IMR-90 (cell line): ENCODE measurements at places on chromosomes 6 and 20.

GRCh38 chr6:26241033-26241895 is 123.7 kb upstream of the BTN3A2 start:
- no peaks in the 10 kb centered on the region for H3K36me3 ChIP-seq
- H3K4me1 ChIP-seq: no peaks in the 10 kb centered on the region
- H3K27me3 ChIP-seq: no peaks in the 10 kb centered on the region
- DNase-seq: peak; percentile 87
- peak overlapping the region; percentile 89 for H3K27ac ChIP-seq

DNA sequence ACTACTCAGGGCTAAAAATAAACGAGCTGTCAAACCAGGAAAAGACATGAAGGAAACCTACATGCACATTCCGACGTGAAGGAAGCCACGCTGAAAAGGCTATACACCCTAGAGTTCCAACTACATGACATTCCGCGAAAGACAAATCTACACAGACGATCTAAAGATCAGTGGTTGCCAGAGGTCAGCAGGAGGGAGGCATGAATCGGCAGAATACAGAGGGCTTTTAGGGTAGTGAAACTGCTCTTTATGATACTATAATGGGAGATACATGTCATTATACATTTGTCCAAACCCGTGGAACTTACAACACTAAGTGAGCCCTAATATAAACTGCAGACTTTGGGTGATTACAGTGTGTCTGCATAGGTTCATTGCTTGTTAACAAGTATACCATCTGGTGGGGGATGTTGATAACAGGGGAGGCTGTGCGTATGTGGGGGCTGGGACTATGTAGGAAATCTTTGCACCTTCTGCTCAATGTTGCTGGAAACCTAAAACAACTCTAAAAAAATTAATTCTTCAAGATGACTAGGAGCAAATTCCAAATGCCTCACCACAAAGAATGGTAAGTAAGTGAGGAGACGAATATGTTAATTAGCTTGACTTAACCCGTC is 132.2 kb upstream of the CDH4 start:
- H3K27ac ChIP-seq: no peak overlapping the region
- no peak overlapping the region for H3K4me3 ChIP-seq
- DNase-seq: no peak
- H3K27me3 ChIP-seq: no peaks in the 10 kb centered on the region
- H3K4me1 ChIP-seq: no peaks in the 10 kb centered on the region

- H3K36me3 ChIP-seq: no peaks in the 10 kb centered on the region
- H3K4me1 ChIP-seq: no peaks in the 10 kb centered on the region
- H3K4me3 ChIP-seq: no peak overlapping the region
- peak; percentile 4 for DNase-seq
Observed at GRCh38 chr20:48621376-48622078, 206.3 kb downstream of the PREX1 start.

- no peaks in the 10 kb centered on the region for H3K4me1 ChIP-seq
- no peaks in the 10 kb centered on the region for H3K36me3 ChIP-seq
- no peaks in the 10 kb centered on the region for H3K27me3 ChIP-seq
- H3K27ac ChIP-seq: no peak overlapping the region
- no peak for DNase-seq
Observed at GRCh38 chr20:12573442-12573841, 435.3 kb upstream of the SPTLC3 start.

DNA sequence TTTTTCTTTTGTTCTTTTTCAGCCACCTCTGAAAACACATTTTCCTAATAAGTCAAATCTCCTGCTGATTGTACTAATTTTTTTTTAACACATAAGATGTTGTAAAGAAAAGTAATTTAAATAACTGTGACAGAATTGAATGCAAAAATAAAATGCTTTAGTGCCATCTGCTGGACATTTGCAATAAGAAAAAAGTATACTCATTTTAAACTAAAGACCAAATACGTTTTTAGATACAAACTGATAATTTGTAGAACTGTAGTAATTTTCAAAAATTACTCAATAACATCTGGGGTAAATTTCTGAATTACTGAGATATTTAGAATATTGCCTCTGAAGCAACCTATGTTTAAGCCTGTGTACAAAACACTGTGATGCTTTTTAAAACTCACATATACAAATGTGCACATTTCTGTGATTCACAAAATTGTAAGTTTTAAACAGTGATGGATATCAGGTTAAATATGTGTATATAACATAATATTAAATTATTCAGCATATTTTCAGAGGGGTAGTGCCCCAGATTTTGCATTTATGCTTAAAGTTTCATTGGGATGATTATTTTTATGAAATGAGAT is 198.7 kb downstream of the RIMS1 start:
- no peak overlapping the region for H3K27ac ChIP-seq
- no peaks in the 10 kb centered on the region for H3K36me3 ChIP-seq
- no peaks in the 10 kb centered on the region for H3K4me1 ChIP-seq
- peaks cover 2% of the 10 kb centered on the region; the same call in 1 of the 2 replicates for H3K27me3 ChIP-seq

DNA sequence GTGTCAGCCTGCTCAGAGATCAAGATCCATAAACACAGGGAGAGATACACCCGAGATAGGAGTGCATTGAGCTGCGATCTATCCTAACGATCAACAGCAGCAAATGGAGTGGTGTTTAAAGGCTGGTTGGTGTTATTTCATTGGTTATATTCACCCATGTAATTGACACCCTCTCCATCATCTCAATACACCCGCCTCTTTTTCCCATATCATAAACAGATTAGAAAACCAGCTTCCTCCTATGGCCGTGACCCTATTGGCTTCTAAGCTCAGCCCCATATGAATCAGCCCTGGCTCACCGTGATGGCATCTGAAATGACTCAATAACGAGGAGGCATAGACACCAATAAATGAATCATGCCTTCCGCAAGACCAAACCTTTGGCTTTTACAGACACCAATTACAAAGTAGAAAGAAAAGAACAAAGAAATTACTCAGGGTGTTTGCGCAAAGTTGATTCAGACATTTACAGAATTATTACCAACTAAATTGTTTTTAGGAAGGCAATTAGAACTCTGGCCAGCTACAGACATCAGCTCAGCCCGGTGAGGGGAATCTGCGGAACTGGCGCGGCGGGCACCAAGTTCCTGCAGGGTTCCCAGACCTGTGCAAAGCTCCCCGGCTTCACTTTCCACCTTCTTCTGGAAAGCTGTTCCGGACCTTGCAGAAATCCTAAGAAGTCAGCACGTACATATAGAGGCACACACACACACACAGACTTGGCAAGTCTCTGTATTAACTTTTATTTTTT is 11.5 kb downstream of the PMEPA1 start:
- H3K27ac ChIP-seq: peak overlapping the region; percentile 64
- no peaks in the 10 kb centered on the region for H3K27me3 ChIP-seq
- peaks cover 17% of the 10 kb centered on the region for H3K4me1 ChIP-seq
- no peaks in the 10 kb centered on the region for H3K36me3 ChIP-seq
- peak; percentile 98 for DNase-seq
- peak overlapping the region; percentile 5; the same call in 1 of the 2 replicates for H3K4me3 ChIP-seq

DNA sequence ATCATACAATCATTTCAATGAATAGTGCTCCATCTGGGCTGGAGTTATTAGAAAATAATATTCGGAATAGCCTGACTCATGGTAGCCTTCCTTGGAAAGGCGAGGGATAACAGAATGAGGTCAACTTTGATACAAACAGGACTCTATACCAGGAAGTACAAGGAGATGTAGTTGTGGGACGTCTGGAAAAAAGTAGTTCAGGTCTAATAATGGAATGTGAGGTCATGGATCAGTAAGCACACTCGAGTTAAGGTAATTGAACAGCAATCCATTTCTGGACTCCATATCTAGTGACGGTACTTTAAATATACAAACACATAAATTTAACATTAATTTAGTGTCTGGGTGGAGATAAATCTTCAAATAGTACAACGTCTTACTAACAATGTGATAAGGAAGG is 1204.0 kb upstream of the ADGRB3 start:
- no peak overlapping the region for H3K4me3 ChIP-seq
- H3K27me3 ChIP-seq: no peaks in the 10 kb centered on the region
- DNase-seq: no peak
- H3K4me1 ChIP-seq: no peaks in the 10 kb centered on the region

DNA sequence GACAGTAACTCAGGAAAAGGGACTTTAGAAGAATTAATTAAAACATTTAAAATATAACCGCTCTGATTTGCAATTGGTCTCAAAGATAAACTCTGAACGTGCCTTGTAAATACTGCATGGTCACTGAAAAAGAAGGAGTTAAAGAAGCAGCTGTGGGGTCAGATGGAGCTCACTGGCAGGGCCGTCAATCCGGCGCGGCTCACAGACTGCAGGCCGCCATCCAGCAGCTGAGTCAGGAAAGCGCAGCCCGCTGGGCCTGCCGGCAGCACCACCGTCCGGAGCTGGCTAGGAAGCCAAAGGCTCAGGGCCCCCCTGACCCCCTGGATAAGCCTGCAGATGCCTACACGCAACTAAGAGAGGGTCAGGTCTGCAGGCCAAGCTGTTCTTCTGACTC is 54.2 kb upstream of the FRMD1 start:
- DNase-seq: peak; percentile 53
- peaks cover 2% of the 10 kb centered on the region; the same call in 1 of the 2 replicates for H3K4me1 ChIP-seq

DNA sequence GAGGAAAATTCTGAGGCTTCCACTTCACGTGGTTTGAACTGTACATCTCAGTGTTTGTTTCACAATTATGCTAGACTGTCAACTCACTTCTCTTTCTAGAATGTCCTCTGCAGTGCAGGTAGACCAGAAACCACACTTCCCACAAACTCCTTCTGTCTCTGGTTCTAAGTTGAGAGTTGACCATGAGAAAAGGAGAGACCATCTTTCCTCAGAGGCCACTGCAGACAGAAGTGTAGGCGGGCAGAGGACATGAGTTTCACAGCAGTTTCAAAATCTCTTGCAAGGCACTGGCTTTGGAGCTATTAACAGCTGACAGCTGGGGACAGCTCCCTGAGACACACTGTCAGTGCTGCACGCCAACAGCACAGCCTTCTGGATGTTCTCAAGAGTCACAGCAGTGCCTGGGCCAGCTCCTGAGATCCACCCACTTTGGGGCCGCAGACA is 55.4 kb upstream of the MOXD1 start:
- H3K4me1 ChIP-seq: no peaks in the 10 kb centered on the region
- no peaks in the 10 kb centered on the region for H3K27me3 ChIP-seq
- H3K36me3 ChIP-seq: peaks cover 8% of the 10 kb centered on the region

- peak overlapping the region; percentile 37 for H3K4me3 ChIP-seq
- no peak for DNase-seq
- no peaks in the 10 kb centered on the region for H3K4me1 ChIP-seq
- no peak overlapping the region for H3K27ac ChIP-seq
- peaks cover 61% of the 10 kb centered on the region for H3K27me3 ChIP-seq
Observed at GRCh38 chr20:2693286-2694007, 867 bp downstream of the EBF4 start.

GRCh38 chr6:106674541-106675229 is 45.3 kb downstream of the QRSL1 start:
- no peak overlapping the region for H3K4me3 ChIP-seq
- no peaks in the 10 kb centered on the region for H3K4me1 ChIP-seq
- H3K27me3 ChIP-seq: no peaks in the 10 kb centered on the region
- no peak for DNase-seq
- no peaks in the 10 kb centered on the region for H3K36me3 ChIP-seq

DNA sequence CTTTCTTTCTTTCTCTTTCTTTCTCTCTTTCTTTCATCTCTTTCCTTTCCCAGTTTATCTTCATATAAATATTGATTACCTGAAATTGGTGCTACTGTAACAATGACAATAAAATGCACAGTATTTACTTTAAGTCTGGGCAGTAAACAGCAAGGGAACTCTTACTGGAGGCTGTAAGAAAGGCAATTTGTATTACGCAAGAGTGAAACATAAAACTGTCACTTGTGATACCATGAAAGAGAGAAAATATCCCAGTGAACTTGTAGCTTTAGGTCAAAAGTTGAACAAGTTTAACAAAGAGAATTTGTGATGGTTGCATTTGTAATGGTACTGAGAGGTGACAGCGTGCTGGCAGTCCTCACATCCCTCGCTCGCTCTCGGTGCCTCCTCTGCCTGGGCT is 80.0 kb downstream of the EYS start:
- no peaks in the 10 kb centered on the region for H3K27me3 ChIP-seq
- H3K4me1 ChIP-seq: no peaks in the 10 kb centered on the region
- H3K4me3 ChIP-seq: no peak overlapping the region
- H3K27ac ChIP-seq: no peak overlapping the region
- DNase-seq: no peak
- H3K36me3 ChIP-seq: no peaks in the 10 kb centered on the region

DNA sequence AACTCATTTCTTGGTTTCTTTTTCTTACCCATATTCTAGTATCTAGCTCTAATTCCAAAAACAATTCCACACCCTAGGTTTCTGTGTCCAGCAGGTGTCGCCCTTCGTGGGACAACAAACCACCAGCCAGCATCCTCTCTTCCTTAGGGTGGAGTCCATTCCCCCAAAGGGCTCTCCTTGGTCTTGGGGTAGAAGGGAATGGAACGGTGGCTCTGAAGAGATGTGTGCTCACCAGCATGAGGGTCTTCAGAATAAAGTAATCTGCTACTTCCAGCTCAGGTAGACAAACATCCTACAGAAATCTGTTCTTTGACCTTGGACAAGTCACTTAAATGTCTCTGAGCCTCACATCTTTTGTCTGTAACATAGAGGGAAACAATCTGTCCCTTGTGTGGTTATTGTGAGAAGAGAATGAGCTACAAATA is 7.2 kb downstream of the HLA-DMB start:
- H3K36me3 ChIP-seq: no peaks in the 10 kb centered on the region
- no peak overlapping the region for H3K27ac ChIP-seq
- DNase-seq: peak; percentile 73

- H3K27ac ChIP-seq: no peak overlapping the region
- H3K4me3 ChIP-seq: no peak overlapping the region
- H3K27me3 ChIP-seq: peaks cover 2% of the 10 kb centered on the region; the same call in 1 of the 2 replicates
- no peaks in the 10 kb centered on the region for H3K36me3 ChIP-seq
Observed at GRCh38 chr6:97312241-97312640, 29.2 kb upstream of the MMS22L start.

GRCh38 chr6:18506382-18507017 is 119.3 kb downstream of the RNF144B start:
- no peaks in the 10 kb centered on the region for H3K36me3 ChIP-seq
- DNase-seq: peak; percentile 43
- no peak overlapping the region for H3K27ac ChIP-seq
- H3K27me3 ChIP-seq: no peaks in the 10 kb centered on the region

DNA sequence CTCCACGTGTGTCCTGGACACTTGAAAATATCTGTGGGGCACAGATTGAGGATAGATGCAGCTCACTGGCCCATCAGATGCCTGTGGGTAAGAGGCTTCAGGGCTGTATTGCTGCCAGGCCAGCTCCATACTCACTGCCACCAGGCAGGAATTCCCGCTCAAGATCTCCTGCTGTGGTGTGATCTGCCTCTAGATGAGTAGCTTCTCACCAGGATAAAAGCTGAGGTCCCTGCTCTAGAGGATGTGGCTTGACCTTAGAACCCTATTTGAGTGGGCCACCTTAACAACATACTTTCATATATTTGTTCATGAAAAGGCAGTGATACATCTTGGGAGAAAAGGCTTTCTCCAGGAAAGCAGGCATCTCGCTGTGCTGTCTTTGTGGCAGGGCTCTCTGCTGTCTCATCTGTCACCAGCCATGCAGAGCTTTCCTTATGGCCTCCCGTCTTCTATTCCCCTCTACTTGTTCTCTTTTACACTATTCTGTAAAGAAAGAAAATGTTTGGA is 165.7 kb upstream of the RNF217 start:
- no peak overlapping the region for H3K4me3 ChIP-seq
- H3K27me3 ChIP-seq: no peaks in the 10 kb centered on the region
- no peak overlapping the region for H3K27ac ChIP-seq
- no peak for DNase-seq
